Forelimb muscle (tissue), 1 donor: ENCODE measurements at places on chromosomes 7 and 10. TPM values are rescaled to one million over a fixed set of nuclear protein-coding genes. Genes with fewer than 3 reads are reported as not detected.

GRCh38 chr7:41942468-41943093 lies 239.7 kb upstream of the INHBA start:
- DNase-seq, result no peak

- no peak for DNase-seq
These were observed 51.0 kb upstream of the NKX6-2 start for GRCh38 chr10:132836832-132837540.

- no peak for DNase-seq
These were observed 86.3 kb downstream of the CREB5 start for GRCh38 chr7:28498636-28499035.

LRRN3 gene
- 7.0 TPM for polyA plus RNA-seq

DNA sequence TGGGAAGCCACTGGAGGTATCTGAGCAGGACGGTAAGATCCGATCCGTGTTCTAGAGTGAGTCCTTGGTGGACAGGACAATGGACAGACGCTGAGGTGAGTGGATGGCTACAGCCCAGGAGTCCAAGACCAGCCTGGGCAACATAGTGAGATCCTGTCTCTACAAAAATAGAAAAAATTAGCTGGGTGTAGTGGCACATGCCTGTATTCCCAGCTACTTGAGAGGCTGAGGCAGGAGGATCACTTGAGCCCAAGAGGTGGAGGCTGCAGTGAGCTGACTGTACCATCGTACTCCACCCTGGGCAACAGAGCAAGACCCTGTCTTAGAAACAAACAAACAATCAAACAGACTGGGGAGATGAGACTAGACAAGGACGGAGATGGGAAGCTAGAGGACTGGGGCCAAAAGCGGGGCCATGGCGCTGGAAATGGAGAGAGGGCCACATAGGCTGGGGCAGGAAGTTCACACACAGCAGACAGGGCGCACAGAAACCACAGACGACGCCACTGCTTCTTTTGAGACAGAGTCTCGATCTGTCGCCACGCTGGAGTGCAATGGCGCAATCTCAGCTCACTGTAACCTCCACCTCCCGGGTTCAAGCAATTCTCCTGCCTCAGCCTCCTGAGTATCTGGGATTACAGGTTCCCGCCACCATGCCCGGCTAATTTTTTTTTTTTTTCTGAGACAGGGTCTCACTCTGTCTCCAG lies 24.7 kb downstream of the DAGLB start:
- DNase-seq, result no peak

CISD1 gene
- polyA plus RNA-seq, result 25.2 TPM

- no peak for DNase-seq
These were observed 35.0 kb downstream of the TNS3 start for GRCh38 chr7:47546733-47547494.

OR13A1 gene
- not detected for polyA plus RNA-seq

DNA sequence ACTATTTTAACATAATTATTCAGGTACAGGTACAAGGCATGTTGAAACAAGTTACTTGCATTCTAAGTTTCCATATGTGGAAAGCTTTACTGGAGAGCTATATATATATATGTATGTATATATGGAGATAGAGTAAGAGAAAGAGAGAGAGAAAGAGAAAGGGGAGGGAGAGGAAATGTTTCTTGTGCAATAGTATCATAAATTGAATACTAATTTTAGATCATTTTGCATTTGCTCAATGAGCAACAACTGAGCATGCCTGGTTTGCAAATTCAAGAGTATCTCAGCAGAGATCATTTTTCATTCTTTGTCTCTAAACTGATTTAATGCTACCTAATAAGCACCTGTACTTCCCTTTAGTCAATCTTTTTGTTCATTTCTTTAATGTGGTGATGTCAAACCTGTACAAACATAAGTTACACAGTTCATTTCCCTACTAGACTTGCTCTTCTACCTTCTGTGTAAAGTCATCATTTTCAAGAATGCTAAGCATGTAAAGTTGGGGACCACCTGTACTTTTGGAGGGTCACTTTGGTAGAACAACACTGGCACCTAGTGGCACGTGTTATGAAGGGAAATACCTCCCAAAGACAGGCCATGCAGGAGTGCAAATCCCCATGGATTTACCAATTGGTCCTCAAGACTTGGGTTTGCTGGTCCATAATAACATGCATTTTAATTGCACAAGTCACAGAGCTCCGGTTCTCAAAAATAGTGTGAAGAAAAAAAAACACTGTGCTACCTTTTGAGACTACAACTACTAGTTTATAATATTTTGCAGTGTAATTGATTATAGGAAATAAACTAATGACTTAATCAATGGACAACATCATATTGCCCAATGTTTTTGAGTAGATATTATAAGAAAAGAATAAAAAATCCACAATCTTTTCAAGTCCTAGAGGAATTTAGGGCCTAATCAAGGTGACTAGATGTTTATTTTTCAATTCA lies 431.2 kb upstream of the IGFBP3 start:
- DNase-seq, result no peak
